HS-5 (cell line): ENCODE measurements at places on chromosomes 16 and 17.

DNA sequence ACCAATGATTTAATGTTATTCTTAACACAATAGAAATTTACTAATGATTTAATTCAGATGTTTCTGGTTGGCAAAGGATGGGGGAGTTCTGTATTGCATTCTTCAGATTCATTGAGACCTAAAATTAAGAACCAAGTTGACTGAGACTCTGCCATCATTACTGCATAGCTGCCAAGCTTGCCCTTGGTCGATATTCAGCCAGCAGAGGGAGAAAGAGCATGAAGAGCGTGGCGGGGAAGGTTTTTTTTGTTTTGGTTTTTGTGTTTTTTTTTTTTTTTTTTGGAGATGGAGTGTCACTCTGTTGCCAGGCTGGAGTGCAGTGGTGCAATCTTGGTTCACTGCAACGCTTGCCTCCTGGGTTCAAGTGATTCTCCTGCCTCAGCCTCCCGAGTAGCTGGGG lies 659.4 kb upstream of the EEF2KMT start:
- no peak for DNase-seq

DNA sequence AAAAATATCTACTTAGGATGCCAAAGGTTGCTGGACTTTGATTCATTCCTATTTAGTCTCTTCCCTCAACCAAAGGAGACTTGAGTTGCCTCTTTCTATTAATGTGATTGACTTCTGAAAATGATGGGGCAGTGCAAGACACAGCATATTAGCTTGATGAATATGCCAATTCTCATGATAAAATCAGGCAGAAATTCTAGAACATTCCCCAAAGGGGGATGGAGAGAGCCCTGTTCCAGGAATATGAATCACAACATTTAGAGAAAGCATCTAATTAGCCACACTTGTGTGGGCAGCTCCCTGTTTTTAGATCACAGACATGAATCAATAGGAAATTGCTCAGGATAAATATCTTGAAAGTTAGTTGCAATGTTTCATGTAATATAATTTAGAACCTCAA lies 584.0 kb upstream of the CDH8 start:
- no peak for DNase-seq

- no peak for DNase-seq
Measured at GRCh38 chr16:89426736-89427530, 63.4 kb downstream of the ANKRD11 start.

DNA sequence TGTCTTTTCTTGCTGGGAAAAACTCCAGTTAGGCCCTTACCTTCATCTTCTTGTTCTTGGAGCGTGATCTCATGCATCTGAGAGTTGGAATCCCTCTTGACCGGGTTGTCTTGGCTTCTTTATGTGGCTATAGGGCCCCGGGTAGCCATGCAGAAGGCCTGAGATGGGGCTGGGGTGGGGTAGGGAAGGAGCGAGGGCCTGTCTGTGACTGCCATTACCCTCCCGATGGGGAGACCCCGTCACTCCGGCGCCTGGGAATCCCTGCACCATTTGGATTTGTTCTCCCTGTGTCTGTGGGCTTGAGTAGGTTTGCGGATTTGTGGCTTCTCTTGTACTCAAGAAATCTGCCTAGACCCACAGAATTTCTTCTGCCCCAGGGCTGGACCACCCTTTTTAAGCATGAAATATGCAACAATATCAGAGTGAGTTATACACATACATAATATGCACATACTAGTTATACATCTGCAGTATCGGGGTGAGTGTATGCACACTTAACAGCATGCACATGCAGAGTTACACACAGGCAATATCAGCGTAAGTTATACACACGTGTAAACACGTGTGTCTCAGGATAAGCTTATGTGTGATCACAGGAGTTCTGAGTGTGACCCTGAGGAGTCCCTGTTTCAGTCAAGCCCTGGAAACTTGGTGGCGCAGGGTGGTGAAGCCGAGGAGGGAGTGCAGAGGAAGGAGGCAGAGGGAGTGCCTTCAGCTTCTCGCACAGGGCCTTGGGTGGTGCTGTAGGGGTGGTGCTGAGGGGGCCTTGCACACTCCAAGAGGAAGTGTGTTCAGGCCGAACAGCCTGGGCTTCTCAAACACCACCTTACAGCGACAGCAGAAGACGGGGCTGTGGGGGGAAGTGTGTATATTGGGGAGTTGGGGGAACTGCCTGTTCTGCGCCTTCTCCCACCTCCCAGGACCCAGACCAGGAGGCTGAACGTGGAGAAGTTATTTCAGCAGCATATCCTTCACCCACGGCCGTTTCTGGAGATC lies 18.5 kb downstream of the CCDC42 start:
- no peak for DNase-seq

- DNase-seq, result no peak
Measured at GRCh38 chr17:17763734-17764133, 73.1 kb downstream of the SREBF1 start.

GRCh38 chr17:7034955-7035590 lies 742 bp upstream of the SLC16A13 start:
- no peak for DNase-seq
